ENCODE measurements at places on chromosomes 13 and 19. TPM values are rescaled to one million over a fixed set of nuclear protein-coding genes. Genes with fewer than 3 reads are reported as not detected.

GRCh38 chr13:60402022-60402421 is 5.0 kb downstream of the TDRD3 start:
- no peak for DNase-seq

GRCh38 chr19:12784871-12785430 is 6.3 kb upstream of the JUNB start:
- DNase-seq: peak; percentile 68

ZNF763 gene
- polyA plus RNA-seq: 1.0 TPM

DNA sequence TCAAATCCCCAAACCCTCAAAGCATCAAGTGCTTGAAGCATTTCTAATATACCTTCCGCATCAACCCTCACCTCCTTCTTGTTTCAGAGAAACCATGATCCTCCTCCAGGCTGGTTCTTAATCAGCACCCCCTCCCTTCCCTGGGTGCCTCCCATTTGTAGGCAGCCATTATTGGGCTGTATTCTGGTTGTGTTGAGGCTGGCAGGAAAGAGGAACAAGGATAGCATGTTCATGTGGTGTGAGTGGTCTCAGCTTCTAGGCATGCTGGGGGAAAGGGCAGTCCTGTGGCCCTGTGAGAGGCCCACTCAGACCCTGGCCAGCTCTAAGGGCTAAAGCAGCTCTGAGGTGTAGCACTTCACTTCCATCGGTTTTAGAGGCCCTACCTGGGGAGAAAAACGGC is 18.9 kb upstream of the TRIM13 start:
- no peak for DNase-seq

KIR2DL4 gene
- not detected for polyA plus RNA-seq

GRCh38 chr13:112759827-112760226 is 70.0 kb downstream of the ATP11A start:
- DNase-seq: no peak

DNA sequence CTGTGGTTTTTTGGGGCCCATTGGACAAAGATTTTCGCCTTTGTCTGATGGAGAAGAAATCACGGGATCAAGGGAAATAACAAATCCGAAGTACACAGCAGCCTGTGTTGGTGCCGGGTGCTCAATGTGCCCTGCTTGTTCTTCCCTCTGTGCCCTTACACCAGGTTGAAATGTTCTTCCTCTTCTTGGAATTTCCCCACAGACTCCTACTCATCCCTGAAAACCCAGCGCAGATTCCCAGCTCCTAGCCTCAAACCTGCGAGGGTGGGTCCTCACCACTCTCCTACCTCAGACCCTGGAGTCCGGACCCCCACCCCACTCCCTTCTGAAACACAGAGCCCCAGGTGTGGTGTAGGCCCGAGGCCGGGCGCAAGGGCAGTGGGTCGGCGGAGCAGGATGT is 4.9 kb upstream of the ACP4 start:
- DNase-seq: no peak

DNA sequence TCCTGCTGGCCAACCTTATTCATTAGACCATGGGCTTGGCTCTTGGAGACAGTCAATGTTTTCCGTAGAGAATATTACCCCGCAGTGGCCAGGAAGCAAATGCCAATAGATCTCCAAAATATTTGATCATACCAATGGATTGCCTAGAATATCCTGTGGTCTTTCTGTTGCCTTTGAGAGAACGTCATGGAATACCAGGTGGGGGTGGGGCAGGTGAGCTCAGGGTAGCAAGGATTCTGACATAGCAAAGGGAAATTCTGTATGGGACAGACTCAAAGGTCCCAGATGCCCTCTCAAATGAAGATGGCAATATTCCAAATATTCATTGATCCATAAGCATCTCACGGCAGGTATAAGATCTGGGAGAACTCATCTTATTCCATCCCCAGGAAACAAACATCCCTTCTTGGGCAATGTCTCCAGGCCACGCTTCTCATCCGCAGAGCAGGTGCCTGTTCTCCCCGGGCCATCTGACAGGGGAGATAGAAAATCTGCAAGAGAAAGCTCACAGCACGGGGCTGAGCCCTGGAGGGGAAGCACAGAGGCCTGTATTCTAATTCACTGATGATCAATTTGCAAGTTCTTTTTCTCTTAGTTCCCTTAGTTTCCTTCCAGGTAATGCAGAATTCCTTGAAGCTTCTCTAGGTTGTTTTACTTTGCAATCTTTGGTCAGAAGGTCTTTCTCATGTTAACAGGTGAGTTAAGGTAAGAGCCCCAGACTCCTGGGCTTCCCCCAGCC is 69.6 kb upstream of the TSHZ3 start:
- no peak for DNase-seq

DNA sequence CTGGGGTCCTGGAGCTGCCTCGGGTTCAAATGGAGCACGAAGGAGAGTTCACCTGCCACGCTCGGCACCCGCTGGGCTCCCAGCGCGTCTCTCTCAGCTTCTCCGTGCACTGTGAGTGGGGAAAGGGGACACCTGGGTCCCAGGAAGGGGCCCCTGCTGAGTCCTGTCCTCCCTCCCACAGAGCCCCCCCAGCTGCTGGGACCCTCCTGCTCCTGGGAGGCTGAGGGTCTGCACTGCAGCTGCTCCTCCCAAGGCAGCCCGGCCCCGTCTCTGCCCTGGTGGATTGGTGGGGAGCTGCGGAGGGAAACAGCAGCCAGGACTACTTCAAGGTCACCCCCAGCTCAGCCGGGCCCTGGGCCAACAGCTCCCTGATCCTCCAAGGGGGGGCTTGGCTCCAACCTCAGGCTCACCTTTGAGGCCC is 11.0 kb upstream of the SIGLEC11 start:
- DNase-seq: no peak

DNA sequence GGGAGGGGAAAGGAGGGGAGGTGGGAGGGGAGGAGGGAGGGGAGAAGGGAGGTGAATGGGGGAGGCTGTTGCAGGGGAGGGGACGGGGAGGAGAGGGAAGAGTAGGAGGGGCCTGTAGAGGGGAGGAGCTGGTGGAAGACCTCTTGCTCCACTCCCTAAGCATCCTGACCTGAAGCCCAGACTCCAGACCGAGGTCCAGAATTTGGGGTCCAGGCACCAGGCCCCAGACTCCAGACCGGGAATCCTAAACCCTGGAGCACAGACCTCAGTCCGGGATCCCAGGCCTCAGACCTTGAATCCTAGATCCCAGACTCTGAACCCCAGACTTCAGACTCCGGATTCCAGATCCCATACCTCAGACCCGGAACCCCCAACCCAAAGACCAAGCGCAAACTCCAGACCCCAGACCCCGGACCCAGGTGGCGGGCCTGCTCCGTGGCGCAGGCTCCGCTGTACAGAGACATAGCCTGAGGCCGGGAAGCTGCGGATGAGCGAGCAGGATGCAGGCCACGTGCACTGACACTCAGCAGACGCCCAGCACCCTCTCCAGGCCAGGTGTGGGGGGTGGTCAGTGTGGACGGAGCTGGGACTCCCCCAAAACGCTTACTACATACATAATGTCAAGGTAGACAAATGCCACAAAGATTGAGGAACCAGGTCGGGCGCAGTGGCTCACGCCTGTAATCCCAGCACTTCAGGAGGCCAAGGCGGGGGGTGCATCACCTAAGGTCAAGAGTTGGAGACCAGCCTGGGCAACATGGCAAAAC is 710 bp upstream of the BTBD2 start:
- DNase-seq: peak; percentile 67

GRCh38 chr19:39543477-39543857 is 3.5 kb upstream of the EID2 start:
- no peak for DNase-seq

SARS2 gene
- polyA plus RNA-seq: 20.3 TPM

TMC4 gene
- polyA plus RNA-seq: 3.1 TPM

METTL21C gene
- 26.7 TPM for polyA plus RNA-seq

DNA sequence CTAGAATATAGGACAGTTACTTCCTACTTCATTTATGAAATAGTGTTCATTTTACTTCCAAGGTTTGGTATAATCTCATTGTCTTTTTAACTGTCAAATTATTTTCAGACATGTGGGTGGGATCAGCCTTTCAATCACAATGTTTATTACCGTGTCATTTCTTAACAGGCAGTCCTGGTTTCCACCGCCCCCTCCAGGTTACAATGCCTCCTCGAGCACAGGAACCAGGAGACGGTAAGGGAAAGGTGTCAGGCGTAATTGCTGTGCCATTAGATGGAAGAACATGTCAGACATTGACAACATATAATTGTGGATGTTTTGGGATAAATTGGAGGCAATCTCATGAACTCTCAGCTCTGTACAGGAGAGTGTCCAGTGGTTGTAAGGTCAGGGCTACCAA is 36.5 kb downstream of the SCEL start:
- DNase-seq: no peak

RHPN2 gene
- polyA plus RNA-seq: 1.5 TPM

- peak; percentile 46 for DNase-seq
These were observed 32.5 kb upstream of the KATNAL1 start for GRCh38 chr13:30339738-30340330.

- no peak for DNase-seq
These were observed 369.2 kb downstream of the GPC5 start for GRCh38 chr13:91767651-91768050.

LILRA1 gene
- 0.95 TPM for polyA plus RNA-seq

DNA sequence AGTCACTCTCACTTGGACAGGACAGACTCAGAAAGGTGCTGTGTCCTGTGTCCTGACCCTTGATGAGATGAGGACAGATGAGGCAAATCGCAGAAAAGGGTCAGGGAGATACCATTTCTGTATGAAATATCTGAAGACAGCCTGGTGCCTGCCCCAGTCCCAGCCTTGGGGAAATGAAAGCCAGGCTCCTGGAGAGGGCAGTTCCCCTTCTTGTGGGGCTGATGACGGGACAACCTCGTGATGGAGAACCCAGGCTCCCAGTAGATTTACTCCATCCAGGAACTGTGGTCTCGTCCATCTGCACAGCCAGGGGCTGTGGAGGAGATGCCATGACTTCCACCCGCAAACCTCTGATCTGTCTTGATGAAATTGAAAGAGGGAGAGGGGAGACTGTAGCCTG is 13.8 kb downstream of the LILRB1 start:
- DNase-seq: peak; percentile 17

KIR3DL1 gene
- not detected for polyA plus RNA-seq

DNA sequence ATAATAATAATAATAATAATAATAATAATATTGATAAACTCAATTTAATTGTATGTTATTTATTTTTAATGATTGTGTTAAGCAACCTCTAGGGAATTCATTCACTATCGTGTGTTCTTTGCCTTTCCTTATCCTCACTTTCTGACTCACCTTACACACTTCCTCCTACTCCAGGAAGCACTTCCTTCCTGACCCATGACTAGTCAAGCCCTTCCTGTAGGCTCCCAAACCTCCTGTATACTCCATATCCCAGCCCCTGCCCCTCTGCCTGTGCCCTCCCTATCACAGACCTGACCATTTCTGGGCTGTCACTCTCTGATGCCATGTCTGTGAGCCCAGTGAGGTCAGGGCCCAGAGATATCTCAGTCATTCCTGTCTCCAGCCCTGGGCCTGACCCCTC is 7.6 kb downstream of the LGALS4 start:
- DNase-seq: no peak

- no peak for DNase-seq
These were observed 8.3 kb upstream of the METTL21C start for GRCh38 chr13:102702965-102703725.

ZNF541 gene
- 0.39 TPM for polyA plus RNA-seq

CCL25 gene
- polyA plus RNA-seq: 0.33 TPM

GRCh38 chr13:37173214-37173613 is 67.8 kb upstream of the CSNK1A1L start:
- DNase-seq: peak; percentile 47

GRCh38 chr19:6794686-6795431 is 22.4 kb downstream of the VAV1 start:
- no peak for DNase-seq

PRTN3 gene
- polyA plus RNA-seq: 2.7 TPM

DNA sequence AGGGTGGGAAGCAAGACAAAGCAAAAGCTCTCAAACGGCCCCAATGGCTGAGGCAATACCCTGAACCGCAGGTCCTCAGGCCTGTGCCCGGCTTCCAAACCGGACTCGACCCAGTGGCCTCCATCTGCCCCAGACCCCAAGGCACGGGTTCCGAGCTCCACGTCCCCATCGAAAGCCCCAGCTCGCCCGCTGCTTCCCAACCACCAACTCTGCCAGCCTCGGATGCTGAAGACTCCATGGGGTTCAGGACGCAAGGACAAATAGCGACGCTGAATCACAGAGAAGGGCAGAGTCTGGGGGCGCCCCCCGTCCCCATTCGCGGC is 559 bp downstream of the POLR2E start:
- DNase-seq: no peak

NKPD1 gene
- 0.10 TPM for polyA plus RNA-seq

TEX29 gene
- 0.27 TPM for polyA plus RNA-seq

DNA sequence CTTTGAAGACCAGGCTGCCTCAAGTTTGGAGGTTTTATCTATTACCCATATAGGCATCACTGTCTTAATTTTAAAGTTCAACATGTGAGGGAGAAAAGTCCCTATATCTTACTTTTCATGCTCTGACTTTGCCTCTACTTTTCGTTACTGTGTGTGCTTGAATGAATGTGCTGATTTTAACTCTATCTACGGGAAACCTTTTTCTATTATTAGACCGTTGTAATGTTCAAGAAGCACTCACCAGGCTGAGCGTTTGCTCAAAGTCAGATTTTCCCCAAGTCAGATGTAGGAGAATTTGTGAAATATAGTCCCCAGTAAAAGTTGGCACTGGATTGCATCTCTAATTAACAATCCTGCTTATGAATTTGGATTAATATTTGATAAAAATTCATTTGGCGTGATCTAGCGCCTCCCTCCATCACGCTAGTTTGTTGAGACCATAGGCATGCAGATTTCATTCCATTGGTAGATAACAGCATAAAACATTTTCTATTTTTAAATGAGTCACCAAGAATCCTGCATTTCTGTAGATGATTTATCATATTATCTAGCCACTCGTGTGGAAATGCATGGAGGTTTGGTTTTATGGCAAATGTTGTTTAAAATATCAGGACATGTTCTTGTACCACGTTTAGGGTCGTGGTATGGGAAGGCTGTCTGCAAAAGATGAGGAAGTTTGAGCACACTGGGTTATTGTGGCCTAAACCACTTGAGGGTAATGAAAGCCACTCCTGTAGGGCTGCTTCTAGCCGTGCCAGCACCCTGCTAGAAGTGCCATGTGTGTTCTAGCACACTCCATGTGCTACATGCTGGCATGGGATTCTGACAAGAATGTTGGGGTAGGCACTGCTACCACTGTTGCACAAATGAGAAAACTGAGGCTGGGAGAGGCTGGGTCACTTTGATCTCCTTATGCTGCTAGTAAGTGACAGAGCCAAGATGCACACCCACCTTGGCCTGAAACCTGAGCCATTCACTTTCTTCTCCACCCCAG is 179.4 kb downstream of the FGF9 start:
- DNase-seq: no peak

DIS3 gene
- 21.0 TPM for polyA plus RNA-seq

All from muscle of back (tissue), 13 donors.